ENCODE measurements at places on chromosomes 5 and 9. TPM values are rescaled to one million over a fixed set of nuclear protein-coding genes. Genes with fewer than 3 reads are reported as not detected.

DNA sequence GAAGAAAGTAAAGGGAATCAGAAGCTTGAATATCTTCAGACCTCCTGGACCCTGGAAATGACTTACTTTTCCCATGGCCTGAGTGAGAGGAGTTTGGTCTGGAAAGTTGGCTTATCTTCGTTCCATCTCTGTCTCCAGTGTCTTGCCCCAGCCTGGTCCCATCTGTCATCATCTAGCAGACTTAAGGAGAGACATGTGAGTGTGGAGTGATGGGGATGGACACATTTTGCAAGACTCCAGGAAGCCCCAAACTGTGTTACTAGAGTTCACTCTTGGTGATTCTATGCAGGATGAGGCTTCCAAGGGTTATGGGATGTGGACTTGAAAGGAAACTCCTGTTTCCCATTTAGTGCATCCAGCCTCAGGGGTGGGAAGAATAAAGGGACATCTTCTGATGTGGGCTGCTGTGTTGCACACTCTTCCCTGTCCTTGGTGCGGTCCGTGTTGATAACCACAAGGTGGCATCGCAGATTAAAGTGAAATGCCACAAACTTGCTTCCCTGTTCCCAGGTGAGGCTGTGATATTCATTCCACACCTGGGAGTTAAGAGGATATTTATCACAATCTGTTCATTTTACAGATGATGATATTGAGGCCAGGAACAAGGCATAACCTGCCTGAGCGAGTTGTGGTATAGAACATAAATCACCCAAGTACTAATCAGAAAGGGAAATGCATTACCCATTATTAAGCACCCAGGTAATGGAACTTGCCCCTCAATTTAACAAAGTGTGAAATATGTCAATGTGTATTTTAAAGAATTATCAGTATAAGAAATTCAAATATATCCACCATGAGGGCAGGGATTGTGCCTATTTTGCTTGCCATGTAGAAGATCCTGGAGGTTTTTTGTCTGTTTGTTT lies 269.9 kb upstream of the PAPPA start:
- peak; percentile 5 for DNase-seq

DNA sequence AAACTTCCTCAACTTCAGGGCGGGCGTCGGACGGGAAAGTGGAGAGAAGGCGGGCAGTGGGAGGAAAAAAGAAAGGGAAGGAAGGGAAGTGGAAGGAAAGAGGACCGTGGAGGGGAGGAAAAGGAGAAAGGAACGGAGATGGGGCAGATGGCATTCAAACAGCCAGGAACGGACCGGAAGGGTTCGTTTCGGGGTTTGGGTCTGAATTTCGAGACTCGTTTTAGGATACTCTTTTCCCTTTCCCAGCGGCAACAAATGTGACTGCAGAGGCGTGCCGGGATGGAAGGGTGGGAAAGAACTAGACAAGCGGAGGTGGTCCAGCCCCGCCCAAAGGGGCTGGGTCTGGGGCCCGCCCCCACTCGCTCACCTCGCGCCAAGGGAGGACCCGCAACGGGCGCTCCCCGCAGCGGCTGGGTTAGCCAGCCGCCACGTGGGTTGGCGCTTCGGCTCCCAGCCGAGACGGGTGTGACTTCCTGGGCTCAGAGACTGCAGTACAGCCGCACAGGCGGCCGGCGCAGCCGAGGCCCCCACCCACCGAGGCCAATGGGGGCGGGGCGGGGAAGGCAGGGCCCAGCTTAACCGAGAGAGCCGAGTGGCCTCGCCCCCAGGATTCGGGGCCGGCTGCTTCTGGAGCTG lies 2.7 kb downstream of the VCAN start:
- DNase-seq = peak; percentile 38

DNA sequence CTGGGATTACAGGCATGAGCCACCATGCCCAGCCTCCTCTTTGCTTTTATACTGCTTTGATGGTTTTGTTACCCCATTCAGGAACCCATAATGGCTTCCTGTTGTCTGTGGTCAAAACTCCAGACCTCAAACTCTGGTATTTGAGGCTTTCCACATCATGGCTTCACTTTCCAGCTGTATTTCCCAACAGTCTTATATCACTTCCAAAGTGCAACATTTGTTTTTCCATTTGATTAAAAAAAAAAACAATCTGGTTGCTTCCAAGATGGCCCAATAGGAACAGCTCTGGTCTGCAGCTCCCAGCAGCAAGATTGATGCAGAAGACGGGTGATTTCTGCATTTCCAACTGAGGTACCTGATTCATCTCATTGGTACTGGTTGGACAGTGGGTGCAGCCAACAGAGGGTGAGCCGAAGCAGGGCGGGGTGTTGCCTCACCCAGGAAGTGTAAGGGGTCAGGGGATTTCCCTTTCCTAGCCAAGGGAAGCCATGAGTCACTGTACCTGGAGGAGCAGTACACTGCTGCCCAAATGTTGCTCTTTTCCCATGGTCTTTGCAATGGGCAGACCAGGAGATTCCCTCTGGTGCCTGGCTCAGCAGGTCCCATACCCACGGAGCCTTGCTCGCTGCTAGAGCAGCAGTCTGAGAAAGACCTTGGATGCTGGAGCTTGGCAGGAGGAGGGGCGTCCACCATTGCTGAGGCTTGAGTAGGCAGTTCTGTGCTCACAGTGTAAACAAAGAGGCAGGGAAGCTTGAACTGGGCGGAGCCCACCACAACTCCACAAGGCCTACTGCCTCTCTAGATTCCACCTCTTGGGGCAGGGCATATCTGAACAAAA lies 458.4 kb downstream of the KDM4C start:
- no peak for DNase-seq

The GMCL2 gene
- total RNA-seq = not detected

- no peak for DNase-seq
These were observed 94.0 kb upstream of the PTPRD start for GRCh38 chr9:10706788-10707187.

- no peak for DNase-seq
These were observed 53.8 kb downstream of the HCN1 start for GRCh38 chr5:45642370-45642769.

- no peak for DNase-seq
These were observed 31.5 kb downstream of the LNPEP start for GRCh38 chr5:96967400-96967799.

The BSPRY gene
- total RNA-seq = 79.7 TPM

- no peak for DNase-seq
These were observed 377.1 kb downstream of the EFNA5 start for GRCh38 chr5:107293541-107294210.

DNA sequence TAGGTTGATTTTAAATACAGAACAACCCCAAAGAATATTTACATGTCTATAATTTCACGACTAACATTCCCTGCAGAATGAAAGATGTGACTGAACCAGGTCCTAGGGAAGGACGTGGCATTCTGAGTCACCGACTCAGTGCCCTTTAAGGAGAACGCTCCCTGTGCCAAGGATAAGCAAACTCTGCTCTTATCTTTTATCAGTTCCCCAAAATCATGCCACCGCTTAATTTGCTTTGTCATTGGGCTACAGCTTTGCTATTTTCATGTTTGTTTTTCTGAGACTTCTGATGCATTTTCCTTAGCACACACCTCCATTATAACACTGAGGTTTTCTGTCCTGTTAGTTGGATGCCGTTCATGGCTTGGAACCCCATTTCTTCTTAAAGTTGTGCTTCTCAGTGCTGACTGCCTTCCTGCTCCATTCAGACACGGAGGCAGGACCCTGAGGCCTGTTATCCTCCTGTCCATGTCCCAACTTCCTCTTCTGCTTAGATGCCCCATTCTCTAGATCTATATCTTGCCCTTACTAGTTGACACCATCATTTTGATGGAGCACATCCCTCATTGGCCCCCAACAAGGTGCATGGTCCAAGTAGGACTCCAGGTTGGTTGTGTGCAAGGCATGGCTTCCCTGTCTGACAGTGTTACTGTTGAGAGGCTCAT lies 11.2 kb upstream of the SEMA4D start:
- DNase-seq = no peak

DNA sequence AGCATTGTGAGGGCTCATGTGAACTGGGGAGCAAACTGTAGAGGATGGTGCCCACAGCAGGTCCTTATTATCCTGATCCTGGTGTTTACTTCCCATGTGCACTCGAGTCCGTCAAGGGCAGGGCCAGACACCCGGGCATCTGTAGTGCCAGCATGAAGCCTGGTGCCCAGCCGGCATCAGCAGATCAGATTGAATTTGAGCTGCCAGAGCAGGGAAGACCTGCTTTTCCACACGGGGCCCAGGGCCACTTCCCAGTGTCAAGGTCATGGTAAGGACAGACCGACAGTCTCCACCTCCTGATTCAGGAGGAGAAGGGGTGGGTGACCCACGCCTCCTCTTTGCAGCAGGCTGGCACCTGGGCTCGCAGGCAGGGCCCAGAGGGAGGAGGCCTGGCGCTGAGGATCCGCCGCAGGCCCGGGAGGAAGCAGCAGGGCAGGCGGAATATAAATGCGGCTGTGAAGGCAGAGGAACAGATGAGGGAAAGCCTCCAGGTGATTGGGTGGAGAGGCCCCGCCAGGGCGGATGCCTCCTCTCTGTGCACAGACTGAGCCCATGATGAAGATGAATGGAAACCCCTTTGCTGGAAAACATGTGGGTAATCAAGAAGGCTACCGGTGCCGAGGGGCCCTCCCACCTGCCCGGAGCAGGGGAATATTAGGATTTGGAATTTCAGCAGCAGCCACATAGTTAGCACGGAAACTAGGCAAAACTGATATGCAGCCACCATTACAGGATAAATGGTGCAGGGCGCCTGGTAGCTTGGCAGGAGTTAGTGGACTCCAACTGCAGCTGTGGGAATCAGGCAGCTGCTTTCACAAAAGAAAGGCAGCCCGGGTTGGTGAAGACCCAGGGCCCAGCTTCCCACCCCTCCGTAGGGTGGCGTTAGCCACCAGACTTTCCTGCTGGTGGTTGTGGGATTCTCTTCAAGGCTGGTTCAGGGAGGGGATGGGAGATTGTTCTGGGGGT lies 114.9 kb downstream of the GAPVD1 start:
- DNase-seq = no peak

The HSD17B3 gene
- 6.0 TPM for total RNA-seq

The CHSY3 gene
- 3.2 TPM for total RNA-seq

GRCh38 chr9:121809356-121810050 lies 158.1 kb downstream of the DAB2IP start:
- DNase-seq = no peak

- no peak for DNase-seq
These were observed 129.3 kb upstream of the RAI14 start for GRCh38 chr5:34526682-34527305.

GRCh38 chr5:35209862-35210261 lies 20.4 kb downstream of the PRLR start:
- DNase-seq = no peak

DNA sequence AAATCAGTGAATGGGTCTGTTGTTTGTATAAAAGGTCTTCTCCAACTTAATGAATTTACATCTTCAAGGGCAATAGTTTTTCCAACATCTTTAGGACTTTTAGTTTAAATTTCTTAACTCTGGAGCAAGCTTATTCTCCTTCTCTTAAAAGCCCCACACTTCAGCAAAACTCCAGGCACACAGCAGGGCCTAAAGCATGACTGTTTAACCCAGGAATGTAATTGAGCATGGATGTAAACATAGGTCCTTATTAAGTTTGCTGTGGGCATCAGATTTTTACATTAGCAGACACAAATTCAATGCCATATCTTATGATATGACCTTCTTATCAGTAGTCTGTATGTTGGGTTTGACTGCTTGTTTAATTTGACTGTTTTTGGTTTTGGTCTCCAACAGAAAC lies 78.9 kb downstream of the ABCA1 start:
- no peak for DNase-seq

The ACOT12 gene
- not detected for total RNA-seq

DNA sequence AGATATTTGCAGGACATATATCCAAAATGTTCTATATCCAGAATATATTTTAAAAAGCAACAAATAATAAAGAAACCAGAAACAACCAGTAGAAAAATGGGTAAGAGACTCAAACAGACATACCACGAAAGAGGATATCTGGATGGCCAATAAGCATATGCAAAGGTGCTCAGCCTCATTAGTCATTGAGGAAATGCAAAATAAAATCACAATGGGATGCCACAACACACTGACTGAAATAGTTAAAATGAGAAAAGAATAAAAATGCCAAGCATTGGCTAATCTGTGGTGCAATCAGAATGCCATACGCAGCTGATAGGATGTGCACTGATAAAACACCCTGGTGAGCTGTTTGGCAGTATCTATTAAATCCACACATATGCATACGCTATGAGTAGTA lies 265.8 kb upstream of the ANKH start:
- DNase-seq = no peak

DNA sequence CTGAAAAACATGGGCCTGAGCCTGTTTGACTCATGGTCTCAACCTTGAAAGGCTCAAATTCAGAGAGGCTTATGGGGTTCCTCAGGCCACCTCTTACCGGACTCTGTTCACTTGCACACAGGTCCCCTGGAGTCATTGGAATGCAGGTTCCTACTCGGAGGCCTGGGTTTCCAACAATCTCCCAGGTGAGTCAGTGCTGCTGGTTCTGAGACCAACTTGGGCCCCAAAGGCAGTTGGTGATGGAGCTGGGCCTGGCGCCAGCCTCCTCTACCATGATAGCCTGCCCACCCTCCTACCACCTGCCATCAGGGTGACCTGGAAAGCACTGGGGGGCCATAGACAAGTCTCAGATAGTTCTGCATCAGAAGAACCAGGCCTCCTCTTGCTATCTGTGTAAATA lies 188.4 kb downstream of the RGS3 start:
- no peak for DNase-seq

The F2RL1 gene
- 10.2 TPM for total RNA-seq

The PGM5 gene
- 23.2 TPM for total RNA-seq

DNA sequence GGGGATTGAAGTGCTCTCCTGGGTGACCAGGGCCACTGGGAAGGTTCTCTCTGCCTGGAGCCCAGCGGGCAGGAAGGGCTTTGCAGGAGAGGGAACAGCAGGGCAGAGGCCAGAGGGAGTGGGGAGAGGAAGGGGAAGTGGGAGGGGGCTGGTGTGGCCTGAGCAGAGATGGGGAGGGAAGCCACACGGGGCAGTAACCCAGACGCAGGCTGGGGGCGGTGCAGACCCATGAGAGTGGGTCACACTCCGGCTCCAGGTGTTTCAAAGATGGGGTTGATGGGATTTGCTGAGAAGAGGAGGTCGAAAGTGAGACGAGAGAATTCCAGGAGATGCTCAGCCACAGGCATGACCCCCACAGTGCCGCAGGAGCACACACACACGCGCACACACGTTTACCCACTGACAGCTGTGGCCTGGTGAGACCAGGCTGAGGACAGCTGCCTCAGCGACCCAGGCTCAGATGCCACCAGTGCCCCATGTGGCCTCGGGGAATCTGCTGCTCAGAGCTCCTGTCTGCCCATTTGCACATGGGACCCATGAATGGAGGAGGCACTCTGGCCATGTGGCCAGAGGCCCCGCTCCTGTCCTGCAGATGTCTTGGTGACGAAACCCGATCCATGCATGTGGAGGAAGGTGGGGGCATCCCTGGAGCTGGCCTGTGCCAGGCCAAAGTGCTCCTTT lies 32.7 kb upstream of the FCN2 start:
- no peak for DNase-seq

GRCh38 chr5:16933337-16933736 lies 2.8 kb downstream of the MYO10 start:
- DNase-seq = no peak

DNA sequence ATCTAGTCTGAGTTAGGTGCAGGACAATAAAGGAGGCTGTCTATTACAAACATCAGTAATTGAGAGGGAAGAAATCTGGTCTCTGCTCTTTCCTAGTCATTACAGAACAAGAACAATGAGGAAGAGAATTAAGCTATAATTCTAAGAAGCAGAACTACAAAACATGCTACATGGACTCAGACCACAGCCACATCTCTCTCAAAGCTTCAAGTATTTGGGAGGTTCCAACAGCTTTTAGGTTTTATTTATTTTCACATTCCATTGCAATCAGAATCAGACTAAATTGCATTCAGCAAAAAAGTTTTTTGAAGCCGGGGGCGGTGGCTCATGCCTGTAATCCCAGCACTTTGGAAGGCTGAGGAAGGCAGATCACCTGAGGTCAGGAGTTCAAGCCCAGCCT lies 1.1 kb upstream of the GRPEL2 start:
- no peak for DNase-seq

Measured in thyroid gland (tissue), 4 donors.